ENCODE measurements at places on chromosomes 7 and 10.

DNA sequence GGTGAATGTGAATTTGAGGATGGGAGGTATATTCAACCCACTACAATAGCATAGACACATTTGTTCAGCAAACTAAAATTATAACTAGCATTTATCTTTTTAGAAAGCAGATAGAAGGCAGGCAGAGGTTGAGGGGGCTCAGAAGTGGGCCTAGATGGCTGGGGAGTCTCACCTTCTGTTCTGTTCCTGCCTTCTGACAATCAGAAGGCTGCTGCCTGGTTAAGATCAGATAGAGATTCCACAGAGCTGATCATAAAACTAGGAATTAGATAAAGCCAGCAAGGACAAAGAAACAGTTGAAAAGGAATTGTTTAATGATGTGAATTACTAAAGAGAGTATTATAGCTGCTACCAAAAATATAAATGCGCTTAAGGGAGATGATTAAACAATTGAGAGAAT, 11.6 kb upstream of the NFE2L3 start:
- no peak for DNase-seq

DNA sequence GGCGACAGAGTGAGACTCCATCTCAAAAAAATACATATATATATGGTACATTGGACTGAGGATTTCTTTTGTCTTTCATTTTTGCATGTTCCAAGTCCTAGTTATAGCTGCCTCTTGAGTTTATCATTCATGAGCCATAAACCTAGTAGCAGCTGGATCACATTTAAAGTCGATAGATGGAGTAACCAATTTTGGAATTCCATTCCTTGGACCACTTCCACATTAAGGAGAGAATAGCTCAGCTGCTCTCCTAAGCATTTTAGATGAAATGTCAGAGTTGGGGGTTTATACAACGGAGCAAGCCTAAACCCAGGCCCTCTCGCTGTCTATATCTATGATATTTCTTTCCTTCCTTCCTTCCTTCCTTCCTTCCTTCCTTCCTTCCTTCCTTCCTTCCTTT, 141.2 kb downstream of the LYZL1 start:
- no peak for DNase-seq

GRCh38 chr10:34815185-34816084, at the start of gene PARD3:
PARD3 (minus strand) TSS chr10:34815296; CDS start chr10:34814995, 301 bp downstream.
- DNase-seq: no peak

DNA sequence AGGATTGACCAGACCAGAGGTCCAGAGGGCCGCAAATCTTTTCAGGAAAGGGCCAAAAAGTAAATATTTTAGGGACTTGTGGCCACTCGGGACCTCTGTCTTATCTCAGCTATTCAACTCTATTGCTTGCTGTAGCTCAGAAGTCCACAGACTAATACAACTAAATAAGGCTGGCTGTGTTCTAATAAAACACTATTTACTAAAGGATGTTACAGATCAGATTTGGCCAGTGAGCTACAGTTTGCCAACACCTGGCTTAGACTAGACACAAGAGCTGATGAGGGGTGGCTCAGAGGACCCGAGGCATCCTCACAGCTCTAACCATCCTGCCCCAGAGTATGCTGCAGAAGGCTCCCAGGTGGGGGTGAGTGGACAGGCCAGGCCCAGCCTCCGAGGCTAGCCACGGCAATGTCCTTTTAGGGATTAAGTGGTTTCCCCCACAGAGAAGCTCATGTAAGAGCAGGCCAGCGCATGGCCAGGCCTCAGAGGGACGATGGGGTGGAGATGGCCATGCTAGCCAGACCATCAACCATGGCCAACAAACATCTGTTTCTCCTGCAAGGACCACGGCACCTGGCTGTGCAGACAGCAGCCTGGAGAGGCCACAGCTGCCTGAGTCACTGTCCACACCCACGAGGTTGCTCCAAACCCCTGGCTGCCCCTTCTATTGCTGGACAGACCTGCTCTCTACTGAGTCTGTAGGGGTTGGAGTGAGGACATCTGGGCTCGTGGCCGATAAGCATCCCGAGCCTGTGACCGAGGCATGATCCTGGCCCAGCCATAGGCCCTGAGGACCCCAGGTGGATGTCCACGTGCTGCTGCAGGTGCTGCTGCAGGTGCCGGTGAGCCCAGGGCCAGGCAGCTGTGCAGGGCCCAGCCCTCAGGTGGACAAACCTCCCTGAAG, 76.5 kb downstream of the AFAP1L2 start:
- DNase-seq: no peak

DNA sequence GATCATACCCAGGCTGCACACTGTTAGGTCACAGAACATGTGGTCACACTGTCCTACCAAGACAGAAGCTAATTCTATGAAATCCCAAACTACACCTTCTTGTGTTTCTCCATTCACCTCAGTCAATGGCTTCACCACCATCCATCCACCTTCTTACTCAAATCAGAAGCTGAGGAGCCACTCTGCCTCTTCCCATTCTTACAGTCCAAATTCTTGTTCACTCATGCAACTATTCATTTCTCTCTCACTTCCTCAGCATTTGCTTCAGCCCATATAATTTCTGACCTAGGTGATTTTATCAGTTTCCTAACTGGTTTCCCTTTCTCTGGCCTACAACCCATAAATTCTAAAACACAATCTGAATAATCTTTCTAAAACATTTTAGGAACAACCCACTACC, 229.2 kb downstream of the LRRN3 start:
- DNase-seq: no peak

DNA sequence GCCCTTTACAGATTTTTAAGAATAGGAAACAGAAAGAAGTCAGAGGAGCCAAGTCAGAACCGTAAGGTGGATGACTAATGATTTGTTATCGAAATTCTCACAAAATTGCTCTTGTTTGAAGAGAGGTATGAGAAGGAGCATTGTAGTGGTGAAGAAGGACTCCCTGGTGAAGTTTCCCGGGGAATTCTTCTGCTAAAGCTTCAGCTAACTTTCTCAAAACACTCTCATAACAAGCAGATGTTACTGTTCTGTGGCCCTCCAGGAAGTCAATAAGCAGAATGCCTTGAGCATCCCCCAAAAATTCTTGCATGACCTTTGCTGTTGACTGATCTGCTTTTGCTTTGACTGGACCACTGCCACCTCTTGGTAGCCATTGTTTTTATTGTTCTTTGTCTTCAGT, 152.9 kb downstream of the HGF start:
- no peak for DNase-seq

DNA sequence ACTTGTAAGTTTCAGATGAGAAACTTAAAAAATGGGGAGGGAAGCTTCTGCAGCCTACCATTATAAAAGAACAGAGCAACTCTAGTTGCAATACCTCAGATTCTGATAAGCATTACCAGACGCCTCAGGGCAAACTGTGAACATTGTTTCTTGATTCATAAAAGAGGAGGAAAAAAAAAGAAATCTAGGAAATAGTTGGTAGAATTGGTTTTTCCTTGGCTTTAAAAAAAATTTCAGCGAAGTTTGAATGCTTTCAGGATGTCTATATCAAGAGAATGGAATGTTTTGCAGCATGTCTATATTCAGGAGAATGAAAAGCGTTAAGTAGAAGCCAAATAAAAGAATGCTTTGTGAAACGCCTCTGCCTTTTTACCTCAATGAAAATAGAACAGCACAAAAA, 17.5 kb upstream of the ANLN start:
- DNase-seq: no peak

GRCh38 chr7:32347244-32347828, 142.8 kb downstream of the LSM5 start:
- no peak for DNase-seq

GRCh38 chr7:137682596-137682995, 164.2 kb downstream of the DGKI start:
- no peak for DNase-seq

GRCh38 chr7:153193144-153193595, 433.6 kb downstream of the ACTR3B start:
- no peak for DNase-seq

DNA sequence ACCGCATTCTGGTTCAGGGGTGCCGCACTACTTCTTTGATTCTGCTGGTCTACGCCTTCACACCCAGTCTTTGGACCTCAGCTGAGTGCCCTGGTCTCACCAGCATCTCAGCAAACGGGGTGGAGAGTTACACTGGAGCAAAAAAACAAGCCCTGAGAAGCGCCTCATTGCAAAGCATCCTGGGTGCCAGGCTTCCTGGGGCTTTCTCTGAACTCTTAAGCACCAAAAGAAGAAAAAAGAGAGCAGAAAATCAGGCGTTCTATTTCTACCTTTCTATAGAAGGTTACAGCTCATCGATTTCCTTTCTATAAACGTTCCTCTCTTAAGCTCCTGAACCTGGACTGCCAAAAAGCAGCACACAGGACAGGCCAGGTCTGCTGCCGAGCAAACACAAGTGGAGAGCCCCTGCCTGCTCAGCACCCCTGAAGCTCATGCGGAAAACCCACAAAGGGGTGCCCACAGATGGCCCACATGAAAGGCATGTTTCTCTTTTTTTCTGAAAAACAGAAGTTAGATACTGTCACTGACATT, 217.9 kb downstream of the SFMBT2 start:
- peak; percentile 23 for DNase-seq

- DNase-seq: no peak
Observed at GRCh38 chr7:15397922-15398760, 163.7 kb downstream of the AGMO start.

DNA sequence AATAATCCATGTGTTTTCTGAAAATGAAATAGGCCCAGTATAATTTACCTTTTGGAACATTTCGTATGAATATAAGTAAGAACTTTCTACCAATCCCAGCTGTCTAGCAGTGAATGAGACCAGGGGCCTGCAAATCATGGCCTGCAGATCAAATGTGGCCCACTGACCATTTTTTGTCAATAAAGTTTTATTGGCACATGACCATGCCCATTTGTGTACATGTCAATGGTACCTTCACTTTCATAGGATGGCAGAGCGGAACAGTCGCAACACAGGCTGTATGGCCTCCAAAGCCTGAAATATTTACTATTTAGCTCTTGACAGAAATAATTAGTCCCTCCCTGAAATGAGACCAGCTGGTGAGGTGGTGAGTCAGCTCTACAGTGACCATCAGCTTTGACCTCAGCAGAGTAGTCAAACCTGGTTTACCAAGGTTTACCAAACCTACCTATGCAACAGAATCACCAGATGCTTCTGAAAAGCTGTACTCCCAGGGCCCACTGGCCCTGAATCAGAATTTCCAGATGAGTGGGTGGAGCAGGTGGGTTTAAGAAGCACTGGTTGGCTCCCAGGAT, 13.8 kb upstream of the C10orf90 start:
- no peak for DNase-seq

DNA sequence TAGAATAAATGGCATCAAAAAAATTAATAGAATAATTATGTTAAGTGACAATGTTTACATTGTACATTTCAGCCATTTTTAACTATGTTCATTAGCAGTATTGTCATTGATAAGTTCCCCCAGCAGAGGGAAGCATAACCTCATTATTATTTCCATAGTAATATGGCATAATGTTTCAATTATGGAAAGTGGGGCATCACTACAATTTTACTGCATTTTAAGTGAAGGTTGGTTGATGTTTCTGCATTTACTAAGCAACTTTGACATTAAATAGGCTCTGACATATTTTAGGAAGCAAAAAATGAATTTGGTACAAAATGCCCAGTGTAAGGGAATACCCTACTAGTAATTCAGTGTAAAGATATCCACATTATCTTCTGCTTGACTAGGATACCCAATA, 218.3 kb downstream of the SEMA3A start:
- DNase-seq: no peak

- DNase-seq: no peak
Observed at GRCh38 chr10:110530131-110530831, 32.6 kb downstream of the DUSP5 start.

DNA sequence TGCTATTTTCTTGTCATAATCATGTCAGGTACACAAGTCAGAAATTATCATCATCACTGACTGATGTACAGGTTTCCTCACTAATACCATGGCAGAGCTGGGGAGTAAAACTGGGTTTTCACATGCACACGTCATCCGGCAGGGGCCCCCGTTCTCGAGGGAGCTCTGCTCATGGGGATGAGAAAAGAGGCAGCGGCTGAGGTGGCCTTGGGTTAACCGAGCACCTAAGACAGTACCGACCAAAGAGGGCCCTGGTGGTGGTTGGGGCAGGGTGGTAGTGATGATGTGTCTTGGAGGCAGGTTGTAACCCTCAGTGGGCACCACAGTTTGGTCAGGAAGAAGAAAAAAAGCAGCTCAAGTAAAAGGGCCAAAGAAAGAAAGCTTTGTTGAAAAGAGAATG, 12.1 kb upstream of the TRPV6 start:
- no peak for DNase-seq

- DNase-seq: no peak
Observed at GRCh38 chr7:55191161-55191925, 172.5 kb downstream of the EGFR start.

- DNase-seq: no peak
Observed at GRCh38 chr7:134276951-134277350, 39.8 kb downstream of the SLC35B4 start.

GRCh38 chr7:28024786-28025334, 155.7 kb downstream of the JAZF1 start:
- no peak for DNase-seq

- DNase-seq: no peak
Observed at GRCh38 chr10:47372726-47373125, 11.4 kb downstream of the ZNF488 start.

DNA sequence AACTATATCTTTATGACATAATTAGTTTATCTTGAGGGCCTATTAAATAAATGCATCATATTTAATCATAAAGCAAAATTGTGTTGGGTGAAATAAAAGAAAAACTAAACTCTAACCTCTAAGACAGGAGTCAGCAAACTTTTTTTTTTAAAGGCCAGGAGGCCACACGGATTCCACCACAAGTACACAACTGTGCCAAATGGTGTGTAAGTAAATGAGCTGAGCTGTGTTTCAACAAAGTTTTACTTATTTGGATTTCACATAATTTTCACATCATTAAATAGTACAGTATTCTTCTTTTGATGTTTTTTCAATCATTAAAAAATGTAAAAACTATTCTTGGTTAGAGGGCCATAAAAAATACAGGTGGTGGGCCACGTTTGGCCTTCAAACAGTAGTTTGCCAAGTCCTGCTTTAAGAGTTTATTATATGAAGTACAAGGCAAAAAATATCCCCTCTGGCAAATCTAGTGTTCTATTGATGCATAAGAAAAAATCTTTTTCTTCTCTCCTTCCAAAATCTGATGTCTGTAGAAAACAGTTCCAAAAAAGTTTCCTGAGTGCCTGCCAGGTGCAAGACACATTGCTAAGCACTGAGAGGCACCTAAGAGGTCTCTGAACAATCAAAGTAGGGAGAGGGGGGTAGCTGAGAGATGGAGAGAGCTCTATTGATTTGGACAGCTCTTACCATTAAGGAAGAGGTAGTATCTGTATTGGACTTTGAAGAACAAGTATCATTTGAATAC, 26.5 kb upstream of the SPOCK2 start:
- DNase-seq: no peak

- no peak for DNase-seq
Observed at GRCh38 chr10:35909121-35909720, 267.1 kb upstream of the FZD8 start.

DNA sequence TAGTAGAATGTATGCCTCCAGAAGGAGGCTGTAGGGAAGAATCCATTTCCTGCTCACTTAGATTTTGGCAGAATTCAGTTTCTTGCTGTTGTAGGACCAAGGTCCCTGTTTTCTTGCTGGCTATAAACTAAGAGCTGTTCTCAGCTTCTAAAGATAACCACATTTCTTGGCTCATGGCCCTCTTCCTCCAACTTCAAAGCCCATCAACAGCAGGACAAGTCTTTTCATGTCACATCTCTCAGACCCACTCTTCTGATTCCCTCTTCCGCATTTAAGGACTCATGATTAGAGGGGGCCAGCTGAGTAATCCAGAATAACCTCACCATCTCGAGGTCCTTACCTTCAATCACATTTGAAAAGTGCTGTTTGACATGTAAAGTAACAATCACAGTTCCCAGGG, 8.2 kb upstream of the LSM8 start:
- no peak for DNase-seq

GRCh38 chr7:29287366-29287765, 92.8 kb downstream of the CHN2 start:
- DNase-seq: no peak
